CD14-positive monocyte (primary cell): ENCODE measurements at places on chromosomes 16 and 17.

GRCh38 chr17:65564793-65565192, 3.3 kb upstream of the AXIN2 start:
- no peak for DNase-seq

- DNase-seq = peak; percentile 28
These were observed 12.9 kb upstream of the ODF4 start for GRCh38 chr17:8326511-8327302.

DNA sequence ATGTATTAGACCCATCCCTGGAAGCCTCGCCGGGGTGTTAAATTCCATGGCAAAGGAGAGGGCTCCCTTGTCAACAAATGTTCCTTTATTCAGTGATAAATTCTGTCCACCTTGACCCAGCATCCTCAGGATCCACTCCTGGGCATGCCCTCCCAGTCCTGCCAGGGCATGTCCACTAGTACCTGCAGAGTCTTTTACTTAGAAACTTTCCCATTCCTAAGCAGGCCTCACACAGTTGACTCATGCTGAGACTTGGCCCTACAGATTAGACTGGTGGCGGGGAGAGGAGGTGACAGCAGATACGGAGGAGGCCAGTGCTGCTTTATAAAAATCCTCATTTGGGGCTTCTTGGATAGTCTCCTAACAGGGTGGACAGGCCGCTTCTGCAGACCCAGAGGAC, 88.8 kb downstream of the CYLD start:
- no peak for DNase-seq

DNA sequence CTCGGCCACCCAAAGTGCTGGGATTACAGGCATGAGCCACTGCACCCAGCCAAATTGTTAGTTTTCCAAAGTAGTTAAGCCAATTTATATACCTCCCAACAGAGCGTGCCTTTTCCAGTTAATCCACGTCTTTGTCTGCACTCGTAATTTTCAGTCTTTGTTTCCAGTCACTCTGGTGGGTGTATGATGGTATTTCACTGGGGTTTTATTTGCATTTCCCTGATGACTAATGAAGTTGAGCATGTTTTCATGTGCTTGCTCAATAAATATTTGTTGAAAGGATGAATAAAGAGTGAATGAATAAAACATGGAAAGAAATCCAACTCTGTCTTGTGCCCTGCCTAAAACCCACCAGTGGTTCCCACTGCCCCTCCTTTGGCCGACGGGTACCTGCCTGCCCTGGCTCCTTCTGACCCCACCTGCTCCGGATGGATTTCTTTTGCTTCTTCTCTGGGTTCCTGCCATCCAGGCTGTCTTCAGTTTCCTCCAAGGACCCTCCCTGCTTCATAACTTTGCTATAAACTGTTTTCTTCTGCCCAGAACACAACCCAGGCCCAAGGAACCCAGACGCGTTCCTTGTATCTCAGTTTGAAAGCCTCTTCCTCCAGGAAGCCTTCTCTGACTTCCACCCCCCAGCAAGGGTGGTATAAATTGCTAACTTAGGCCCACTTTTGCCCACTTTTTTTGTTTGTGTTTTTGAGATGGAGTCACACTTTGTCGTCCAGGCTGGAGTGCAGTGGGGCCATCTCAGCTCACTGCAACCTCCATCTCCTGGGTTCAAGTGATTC, 3.0 kb upstream of the ABCC1 start:
- no peak for DNase-seq

GRCh38 chr16:85894266-85894665, 4.7 kb upstream of the IRF8 start:
- no peak for DNase-seq

DNA sequence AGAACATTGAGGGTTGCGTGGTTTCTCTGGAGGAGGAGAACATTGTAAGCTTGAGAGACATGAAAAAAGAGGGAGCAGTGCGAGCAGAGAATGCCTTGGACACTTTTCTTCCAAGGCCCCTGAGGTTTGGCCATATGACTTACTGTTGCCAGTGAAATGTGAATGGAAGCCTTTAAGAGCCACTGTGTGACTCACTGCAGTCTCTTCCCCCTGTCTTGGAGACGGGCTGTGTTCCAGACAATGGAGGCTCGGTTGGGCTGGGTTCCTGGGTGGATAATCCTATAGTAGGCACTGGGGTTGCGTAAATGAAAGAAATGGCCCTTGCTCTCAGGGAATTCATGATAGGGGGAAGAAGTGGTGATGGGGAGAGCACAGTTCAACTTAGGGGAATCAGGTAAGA, 75.5 kb downstream of the SHISA9 start:
- no peak for DNase-seq

DNA sequence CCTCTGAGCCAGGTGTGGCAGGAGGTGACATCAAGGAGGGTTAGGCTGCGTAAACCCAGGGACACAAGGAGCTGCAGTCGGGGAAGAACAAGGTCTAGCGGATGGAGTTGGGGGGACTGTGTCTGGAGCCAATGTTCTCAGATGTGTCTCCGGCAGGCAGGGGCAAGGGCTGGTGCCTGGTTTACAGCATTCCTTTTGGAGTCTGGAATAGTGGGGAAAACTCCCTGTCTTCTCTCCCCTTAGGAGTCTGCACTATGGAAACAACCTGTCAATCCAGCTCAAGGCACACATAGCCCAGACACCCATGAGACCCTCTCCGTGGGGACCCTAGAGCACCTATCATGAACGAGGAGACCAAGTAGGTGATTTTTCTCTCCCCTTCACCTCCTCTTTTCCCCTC, 27.5 kb downstream of the NLRC5 start:
- no peak for DNase-seq

- DNase-seq = no peak
These were observed 191.0 kb upstream of the PMFBP1 start for GRCh38 chr16:72362973-72363372.

- no peak for DNase-seq
These were observed 13.2 kb upstream of the PDXDC1 start for GRCh38 chr16:14961405-14962186.

GRCh38 chr17:47952171-47953021, 5.3 kb downstream of the PRR15L start:
- DNase-seq = no peak

DNA sequence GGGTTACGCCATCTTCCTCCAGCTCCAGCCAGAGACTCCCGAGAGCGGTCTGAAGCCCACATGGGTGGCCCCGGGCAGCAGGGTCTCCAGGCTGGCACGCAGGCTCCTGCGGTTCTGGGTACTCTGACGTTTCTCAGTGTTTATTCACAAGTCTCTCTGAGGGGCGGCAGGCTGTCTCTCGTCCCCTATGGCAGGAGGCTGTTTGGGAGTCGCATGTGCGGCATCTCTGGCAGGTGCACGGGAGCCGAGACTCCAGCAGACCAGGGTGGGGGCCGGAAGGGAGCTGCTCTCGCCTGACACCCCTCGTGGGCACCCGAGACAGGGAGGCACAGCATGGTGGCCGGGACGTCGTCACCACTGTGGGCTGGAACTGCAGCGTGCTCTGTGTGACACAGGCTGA, 48.1 kb downstream of the ZNF778 start:
- no peak for DNase-seq

DNA sequence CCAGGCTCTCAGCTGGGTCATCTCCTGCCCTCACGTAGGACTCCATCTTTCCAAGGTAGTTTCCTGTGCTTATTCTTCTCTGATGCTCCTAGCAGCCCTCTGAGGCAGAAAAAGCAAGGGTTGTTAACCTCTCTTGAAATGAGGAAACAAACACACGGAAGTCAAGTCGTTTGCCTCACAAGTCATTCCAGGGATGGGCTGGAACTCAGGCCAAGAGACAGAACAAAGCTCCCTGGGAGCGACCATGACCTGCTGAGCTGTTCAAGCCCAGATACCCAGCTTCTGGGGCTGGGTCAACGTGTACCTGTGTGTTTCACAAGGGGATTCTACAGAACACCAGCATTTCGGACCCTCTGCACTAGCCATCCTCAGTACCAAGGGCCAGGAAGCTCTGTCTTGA, 28.1 kb downstream of the SRL start:
- no peak for DNase-seq

GRCh38 chr17:80005360-80006338, 30.0 kb downstream of the TBC1D16 start:
- peak; percentile 31 for DNase-seq

GRCh38 chr16:30054959-30055553, 10.5 kb upstream of the ALDOA start:
- peak; percentile 48 for DNase-seq

GRCh38 chr16:17222871-17223401, 247.8 kb downstream of the XYLT1 start:
- DNase-seq = peak; percentile 44

DNA sequence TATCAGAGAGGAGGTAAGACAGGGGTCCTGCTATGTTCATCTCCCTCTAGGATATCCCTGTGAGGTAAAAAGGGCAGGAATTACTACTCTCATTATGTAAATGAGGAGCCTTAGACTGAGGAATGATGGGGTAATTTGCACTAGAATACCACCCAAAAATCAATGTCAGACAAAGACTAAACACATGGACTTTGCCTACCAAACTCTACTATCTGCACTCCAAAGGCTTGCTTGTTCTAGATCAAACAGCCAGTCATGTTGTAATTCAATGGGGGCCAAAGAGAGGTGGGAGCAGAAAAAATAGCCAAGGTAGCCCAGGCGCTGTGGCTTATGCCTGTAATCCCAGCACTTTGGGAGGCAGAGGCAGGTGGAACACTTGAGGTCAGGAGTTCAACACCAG, 120.7 kb downstream of the LYRM1 start:
- no peak for DNase-seq

- DNase-seq = no peak
These were observed 40.1 kb upstream of the CLEC19A start for GRCh38 chr16:19245326-19245925.
